ENCODE measurements at places on chromosomes 12 and 14.

GRCh38 chr12:121996945-121997612 lies 24.6 kb upstream of the BCL7A start:
- DNase-seq = no peak

DNA sequence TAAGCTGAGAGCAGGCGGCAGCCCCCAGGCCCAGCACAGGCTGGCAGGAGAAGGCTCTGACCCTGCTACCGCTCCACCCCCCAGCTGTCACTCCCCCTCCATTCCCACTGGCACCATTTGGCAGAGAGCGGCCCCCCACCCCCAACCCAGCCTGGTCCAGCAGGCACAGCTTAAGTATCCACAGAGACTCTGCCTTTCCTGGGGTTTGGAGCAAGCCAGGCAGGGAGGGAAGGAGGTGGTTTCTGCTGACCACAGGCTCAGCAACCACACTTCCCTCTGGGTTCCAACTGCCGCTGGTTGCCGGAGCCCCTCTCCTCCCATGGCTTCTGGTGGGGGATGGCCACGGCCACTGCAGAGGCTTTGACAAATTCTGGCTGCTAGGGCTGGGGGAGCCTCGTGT lies 30.5 kb upstream of the CCND2 start:
- no peak for DNase-seq

- no peak for DNase-seq
Measured at GRCh38 chr14:50389668-50390441, 6.8 kb downstream of the CDKL1 start.

GRCh38 chr12:69405566-69405865 lies 46.0 kb downstream of the YEATS4 start:
- no peak for DNase-seq

- DNase-seq = no peak
Measured at GRCh38 chr12:86931714-86932113, 675.5 kb upstream of the MGAT4C start.

DNA sequence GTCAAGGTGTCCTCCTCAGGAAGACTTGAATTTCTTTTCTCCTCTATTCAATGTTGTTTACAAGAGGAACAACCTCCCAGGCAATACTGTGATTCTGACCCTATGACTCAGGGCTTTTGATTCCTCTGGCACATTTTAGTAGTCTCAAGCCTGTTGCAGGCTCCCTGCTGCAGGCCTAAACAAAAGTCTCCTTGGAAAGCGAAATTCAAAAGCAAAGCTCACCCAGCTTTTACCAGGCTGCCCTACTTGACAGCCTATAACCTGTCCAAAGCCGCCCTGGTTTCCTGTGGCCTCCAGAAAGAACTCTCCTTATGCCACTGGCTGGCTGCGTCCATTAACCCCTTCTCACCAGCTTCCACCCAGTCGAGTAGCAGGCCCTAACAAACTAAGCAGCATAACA lies 11.6 kb downstream of the FGD6 start:
- peak; percentile 27 for DNase-seq

DNA sequence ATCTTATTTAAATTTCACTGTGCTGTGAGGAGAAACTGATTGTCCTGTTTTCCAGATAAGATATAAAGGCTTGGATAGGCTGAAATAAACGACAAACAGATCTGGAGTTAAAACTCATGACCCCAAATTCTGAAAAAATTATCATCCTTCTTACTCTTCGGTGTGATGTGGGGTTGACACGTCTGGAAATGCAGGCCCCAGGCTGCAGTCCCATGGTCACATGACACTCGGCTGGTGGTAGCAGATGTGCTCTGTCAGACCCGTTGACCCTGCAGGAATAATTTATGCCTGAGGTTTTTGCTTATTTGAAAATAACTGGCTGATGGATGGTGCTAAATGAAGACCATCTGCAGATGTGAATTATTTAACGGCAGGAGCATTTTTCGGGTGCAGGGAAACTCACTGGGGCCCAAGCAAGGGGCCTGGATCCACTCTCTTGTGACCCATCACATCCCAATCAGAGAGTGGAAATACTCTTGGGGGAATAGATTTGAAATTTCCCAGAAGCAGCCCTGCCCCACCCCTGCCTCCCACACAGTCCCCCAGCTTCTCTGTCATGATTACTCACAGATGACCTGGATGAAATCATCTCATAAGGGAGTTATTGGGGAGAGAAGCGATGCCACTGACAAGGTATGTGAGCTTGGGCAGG lies 47.7 kb upstream of the CMKLR1 start:
- no peak for DNase-seq

DNA sequence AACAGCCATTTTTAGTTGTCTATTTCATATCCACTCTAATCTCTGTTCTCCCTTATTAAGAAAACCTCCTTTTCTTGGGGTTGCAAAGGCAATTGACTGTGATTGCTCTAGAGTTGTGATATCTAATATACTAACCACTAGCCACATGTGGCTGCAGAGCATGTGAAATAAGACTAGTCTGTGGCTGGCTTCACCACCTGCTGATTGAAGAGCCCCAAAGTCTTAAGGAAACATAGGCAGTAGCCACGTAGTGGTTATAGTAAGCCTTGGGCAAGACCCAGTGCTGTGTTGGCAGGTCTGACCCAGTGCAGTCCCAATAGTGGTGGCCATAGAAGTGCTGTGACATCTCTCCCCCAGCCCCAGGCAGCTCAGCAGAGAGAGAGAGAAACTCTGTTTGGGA lies 28.4 kb upstream of the ATP2B1 start:
- no peak for DNase-seq

GRCh38 chr12:42362647-42363260 lies 36.8 kb downstream of the PPHLN1 start:
- DNase-seq = no peak

GRCh38 chr14:99360774-99361595 lies 89.0 kb upstream of the BCL11B start:
- no peak for DNase-seq

- DNase-seq = no peak
Measured at GRCh38 chr14:32259368-32260013, 56.4 kb upstream of the RNU6-8 start.

GRCh38 chr14:96748362-96748761 lies 48.8 kb upstream of the VRK1 start:
- DNase-seq = no peak

DNA sequence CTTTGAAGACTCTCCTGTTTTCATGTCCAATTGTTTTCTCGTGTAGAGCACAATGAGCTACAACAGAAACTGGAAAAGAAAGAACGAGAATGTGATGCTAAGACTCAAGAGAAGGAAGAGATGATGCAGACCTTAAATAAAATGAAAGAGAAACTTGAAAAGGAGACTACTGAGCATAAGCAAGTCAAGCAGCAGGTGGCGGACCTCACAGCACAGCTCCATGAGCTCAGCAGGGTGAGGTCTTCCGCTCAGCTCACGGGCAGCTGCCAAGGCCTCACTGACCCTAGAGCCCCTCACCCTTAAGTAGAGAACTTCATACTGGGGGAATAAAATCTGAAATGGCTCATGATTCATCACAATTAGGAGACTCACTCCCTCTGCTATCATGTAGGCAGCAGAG lies 134.7 kb downstream of the GPR135 start:
- no peak for DNase-seq

DNA sequence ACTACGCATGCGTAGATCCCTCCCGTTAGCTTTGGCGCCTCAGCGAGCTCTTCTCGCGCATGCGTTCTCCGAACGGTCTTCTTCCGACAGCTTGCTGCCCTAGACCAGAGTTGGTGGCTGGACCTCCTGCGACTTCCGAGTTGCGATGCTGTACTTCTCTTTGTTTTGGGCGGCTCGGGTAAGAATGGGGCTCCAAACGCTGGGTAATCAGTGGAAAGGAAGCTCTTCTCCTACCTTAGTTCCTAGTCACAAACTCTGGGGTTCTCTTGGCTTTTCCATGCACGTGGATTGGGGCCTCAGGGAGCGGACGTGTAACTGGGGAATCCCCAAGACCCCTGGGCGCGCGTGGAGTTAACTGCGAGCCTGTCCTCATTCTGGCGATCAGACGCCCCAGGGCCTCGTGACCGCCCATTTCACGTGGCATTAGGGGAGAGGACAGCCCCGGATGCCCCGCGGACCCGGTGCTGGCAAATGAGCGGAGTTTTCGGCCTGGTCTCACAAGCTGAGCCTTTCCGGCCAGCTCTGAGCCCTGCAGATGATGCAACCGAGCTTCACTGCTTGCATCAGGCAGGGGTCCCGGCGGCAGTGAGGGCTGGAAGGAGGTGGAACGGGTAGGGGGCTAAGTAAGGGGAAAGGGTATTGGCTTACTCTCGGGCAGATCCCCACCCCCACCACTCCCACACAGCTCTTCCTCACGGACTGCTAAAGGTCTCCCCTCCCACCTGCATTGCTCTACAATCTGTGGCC lies at the start of gene SHMT2:
Gene SHMT2, plus strand, starts transcription at position 78 of the 747 bp plus-strand sequence. Its CDS starts 68 bp downstream, at position 146.
- DNase-seq = peak; percentile 95

DNA sequence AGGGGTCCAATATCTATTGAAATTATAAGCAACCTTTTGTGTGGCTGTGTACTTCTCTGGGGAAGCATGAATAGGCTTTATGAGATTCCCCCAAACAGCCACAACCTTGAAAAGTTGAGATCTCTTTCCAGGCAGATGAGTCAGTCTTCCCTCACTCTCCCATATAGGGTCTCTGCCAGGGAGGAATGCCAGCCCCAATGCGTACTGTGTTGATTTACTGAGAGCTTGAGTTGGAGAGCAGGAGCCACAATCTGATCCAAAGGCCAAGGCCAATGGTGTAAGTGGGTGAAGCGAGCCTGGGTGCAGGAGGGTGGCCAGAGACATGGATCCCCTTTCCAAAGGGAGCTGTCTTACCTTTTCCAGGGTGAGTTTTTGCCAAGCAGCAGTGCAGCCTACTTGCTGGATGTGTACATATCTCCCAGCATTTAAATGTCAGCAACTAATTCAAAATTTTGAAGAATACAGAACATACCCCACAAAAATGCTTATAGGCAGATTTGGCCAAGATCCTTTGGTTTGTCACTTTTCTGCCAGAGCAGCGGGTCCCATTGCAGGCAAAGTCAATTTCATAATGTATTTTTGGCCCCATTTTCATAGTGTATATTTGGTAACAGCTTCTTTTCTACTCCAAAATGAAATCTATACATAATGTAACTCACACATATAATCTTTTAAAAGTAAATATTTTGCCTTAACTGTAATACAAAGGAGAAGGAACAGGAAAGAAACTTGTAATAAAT lies 88.2 kb downstream of the TBC1D30 start:
- peak; percentile 88 for DNase-seq

- DNase-seq = peak; percentile 42
Measured at GRCh38 chr12:95446506-95446900, 27.4 kb upstream of the METAP2 start.

DNA sequence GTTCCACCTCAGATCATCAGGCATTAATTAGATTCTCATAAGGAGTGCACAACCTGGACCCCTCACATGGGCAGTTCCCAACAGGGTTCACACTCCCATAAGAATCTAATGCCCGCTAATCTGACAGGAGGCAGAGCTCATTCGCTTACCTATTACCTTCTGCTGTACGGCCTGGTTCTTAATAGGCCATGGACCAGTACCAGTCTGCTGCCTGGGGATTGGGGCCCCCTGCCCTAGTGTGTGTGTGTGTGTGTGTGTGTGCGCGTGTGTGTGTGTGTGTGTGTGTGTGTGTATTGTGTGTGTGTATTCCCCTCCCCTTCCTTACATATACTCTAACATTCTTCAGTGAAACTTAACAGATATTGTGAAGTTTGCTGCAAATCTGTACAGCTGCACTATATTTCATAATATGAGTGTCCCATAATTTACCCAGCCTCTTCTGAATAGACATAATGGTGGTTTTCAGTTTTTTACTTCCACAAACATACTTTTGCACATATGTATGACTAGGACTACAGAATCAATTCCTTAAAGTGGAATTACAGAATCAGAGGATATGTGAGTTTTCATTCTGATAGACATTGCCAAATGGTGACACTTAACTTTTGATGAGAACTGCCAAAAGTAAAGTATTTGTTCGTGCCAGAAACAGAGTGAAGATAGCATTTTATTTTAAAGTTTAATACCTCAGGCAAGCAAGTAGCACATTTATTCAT lies 205.2 kb upstream of the EEA1 start:
- DNase-seq = no peak

GRCh38 chr12:105986779-105987684 lies 151.7 kb downstream of the NUAK1 start:
- no peak for DNase-seq

- peak; percentile 33 for DNase-seq
Measured at GRCh38 chr12:52506858-52507715, 13.1 kb downstream of the KRT5 start.

- no peak for DNase-seq
Measured at GRCh38 chr12:131040491-131040890, 86.8 kb downstream of the ADGRD1 start.

DNA sequence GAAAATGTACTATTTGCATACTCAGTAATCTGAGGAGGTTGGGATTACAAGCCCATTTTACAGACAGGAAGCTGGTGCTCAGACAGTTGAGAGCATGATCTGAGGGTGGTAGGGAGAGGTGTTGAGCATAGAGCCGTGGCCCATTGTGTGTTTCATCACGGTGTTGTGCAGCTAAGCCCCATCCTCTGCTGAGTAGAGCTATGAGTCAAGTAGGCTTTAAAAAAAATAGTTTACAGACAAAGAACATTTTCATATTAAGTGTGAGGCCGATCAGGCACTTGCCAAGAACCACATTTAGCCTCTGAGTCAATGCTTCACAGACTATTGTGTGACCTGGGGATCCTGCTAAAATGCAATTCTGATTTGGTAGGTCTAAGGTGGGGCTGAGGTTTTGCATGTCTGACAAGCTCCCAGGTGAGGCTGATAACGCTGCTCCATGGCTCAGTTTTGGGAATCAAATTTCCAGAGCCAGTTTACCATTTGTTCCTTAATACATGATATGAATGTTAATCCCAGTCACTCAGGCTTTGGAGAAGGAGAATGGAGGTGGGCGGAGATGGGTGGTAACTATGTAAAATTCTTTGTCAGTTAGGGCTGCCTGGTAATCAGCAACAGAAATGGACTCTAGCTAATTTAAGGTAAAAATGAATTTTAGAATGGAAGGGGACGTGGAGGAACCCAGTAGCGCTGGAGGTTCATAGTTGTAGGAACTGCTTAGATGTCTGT lies 22.2 kb downstream of the ZNF664 start:
- no peak for DNase-seq

GRCh38 chr14:68014771-68015170 lies 195.2 kb downstream of the RAD51B start:
- no peak for DNase-seq

DNA sequence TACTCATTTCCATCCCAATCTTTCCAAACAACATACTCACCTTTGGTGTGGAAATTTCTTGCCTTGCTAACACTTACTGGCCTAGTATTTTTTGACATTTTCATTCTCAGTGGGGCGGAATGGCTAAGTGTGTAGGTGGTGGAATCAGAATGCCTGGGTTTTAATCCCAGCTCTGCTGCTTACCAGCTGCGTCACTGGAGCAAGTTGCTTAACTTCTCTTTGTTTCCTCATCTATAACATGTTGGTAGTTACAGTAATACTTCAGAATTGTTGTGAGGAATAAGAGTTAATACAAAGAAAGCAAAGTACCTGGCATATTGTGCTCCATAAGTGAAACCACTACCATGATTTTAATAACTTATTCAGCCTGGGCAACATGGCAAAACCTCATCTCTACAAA lies 3.0 kb upstream of the FAM177A1 start:
- DNase-seq = no peak

DNA sequence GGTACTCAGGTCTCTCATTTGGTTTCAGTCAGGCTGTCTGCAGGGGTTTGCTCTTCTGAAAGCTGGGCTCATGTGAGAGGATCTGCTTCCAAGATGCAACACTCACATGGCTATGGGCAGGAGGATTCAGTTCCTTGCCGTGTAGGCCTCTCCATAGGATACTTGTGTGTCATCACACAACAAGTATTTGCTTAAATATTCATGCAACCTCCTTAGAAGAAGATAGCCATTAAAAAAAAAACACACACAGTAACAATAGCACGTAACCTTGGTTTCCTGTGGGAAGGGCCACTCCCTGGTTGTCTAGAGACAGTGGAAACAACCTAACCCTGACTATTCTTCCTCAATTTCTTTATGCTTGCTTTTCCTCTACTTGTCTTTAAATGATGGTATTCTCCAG lies 31.8 kb upstream of the CLEC4E start:
- no peak for DNase-seq
